NCI-H446 treated with DMSO at 0.1 percent for 48 hours (cell line): ENCODE measurements at places on chromosomes 5 and 9.

- DNase-seq: no peak
These were observed 3.9 kb downstream of the SPARC start for GRCh38 chr5:151682751-151683331.

- no peak for DNase-seq
These were observed 504.4 kb upstream of the WWC1 start for GRCh38 chr5:167786871-167787578.

GRCh38 chr5:179387151-179388110 lies 42.2 kb upstream of the ADAMTS2 start:
- no peak for DNase-seq

DNA sequence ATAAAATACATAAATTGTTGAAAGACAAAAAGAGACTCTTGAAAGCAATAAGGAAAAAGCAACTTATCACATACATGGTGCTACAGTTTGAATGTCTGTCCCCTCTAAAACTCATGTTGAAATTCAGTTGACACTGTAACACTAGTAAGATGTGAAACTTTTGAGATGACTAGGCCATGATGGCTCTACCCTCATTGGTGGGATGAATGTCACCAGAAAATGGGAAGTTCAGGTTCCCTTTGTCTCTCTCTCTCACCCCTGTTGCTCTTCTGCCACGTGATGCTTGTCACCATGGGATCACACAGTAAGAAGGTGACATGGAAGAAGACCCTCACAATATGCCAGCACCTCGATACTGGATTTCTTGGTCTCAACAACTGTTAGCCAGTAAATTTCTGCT lies 50.3 kb upstream of the SPTLC1 start:
- DNase-seq: no peak

DNA sequence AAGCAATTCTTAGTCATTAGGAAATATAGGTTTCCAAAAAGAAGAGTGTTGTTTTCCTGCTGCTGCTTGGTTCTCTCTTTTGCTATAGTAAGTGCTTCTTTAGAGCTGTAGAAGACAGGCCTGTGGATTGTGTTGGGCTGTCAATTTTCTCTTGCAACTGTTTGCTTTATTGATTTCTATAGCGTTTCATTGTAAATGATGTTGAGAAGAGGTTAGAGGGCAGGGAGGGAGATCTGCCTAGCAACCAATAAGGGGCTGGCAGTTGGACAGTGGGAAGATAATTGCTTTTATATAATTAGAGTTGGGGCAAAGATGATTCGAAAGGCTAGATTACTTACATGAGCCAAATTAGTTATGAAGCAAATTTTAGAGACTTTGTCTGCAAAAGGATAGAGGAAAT lies 11.1 kb downstream of the UNC13B start:
- no peak for DNase-seq

- no peak for DNase-seq
These were observed 94.7 kb downstream of the DIRAS2 start for GRCh38 chr9:90547896-90548295.

DNA sequence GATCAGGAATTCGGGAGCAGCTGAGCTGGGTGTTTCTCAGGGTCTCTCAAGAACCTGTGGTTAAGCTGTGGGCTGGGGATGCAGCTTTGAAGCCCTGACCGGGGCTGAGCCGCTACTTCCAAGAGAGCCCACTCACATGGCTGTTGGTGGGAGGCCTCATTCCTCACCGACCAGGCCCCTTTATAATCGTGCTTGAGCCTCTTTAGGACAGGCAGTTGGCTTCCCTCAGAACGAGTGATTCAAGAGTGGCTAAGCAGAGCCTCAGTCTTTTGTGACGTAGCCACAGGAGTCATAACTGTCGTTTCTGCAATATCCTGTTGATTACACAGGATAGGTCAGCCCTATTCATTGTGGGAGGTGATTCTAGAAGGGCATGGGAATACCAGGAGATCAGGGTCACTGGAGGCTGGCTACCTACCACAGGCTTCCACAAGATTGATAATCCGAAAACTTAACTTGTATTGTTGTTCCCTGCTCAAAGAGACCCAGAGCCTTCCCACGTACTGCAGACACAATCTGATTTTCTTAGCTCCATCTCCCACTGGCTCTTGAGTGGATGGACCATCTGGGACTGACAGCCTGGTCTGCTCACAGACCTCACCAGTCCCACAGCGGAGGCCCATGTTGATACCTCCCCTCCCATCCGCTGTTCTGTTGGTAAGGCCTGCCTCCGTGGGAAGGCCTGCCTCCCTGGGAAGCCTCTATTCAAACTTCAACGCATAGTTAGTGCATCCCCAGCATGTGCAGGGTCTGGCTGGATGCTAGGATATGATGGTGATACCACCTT lies 3.0 kb upstream of the ERGIC1 start:
- DNase-seq: no peak

DNA sequence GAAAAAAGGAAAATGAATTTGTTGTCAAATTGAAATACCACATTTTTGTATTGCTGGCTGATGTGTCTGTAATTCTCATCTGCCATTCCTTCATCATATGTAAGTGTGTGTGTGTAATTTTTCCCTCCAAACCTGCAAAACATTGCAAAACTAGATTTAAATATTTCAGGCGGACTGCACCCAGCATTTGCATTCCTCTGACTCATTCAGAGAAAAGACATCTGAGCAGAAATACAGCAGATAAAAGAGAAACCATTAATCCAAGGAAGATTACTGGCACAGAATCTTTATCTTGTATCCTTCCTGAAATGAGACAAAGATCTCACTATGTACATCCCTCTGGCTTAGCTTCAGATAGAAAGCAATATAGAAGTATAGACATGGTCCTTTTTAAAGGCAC lies 275.3 kb downstream of the TMEM38B start:
- no peak for DNase-seq

- no peak for DNase-seq
These were observed 19.8 kb downstream of the FAM151B start for GRCh38 chr5:80507663-80508062.

DNA sequence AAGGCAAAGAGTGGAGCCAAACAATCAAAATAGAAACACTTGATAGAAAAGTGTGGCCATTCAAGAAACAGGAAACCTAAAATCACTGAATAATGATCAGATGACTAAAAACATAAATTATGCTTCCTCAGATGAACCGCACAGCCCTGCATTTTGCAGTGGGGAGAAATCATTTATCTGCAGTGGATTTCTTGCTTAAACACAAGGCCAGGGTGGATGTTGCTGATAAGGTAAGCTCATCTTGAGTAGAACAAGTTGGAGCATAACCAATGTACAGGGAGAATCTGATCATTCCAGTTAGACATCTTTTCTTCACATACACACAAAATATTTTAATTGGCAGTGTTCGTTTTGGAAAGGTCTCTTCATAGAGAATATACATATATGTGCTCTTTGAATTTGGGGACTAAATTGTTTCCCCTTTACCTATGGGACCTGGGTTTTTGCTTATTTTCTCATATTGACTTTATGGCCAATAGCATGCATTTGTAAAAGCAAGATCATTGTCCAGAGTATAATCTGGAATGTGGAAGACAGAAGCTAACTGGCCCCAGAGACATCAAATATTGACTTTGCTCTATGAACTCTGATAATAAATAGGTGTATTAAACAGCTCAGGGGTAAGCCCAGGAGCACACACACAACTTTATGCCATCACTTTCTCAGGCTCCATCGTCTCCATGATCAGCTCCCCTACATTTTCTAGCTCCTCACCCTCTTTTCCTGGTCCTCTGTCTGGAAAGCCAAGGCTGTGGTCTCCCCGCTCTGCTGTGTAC lies 9.1 kb downstream of the ANKDD1B start:
- no peak for DNase-seq

DNA sequence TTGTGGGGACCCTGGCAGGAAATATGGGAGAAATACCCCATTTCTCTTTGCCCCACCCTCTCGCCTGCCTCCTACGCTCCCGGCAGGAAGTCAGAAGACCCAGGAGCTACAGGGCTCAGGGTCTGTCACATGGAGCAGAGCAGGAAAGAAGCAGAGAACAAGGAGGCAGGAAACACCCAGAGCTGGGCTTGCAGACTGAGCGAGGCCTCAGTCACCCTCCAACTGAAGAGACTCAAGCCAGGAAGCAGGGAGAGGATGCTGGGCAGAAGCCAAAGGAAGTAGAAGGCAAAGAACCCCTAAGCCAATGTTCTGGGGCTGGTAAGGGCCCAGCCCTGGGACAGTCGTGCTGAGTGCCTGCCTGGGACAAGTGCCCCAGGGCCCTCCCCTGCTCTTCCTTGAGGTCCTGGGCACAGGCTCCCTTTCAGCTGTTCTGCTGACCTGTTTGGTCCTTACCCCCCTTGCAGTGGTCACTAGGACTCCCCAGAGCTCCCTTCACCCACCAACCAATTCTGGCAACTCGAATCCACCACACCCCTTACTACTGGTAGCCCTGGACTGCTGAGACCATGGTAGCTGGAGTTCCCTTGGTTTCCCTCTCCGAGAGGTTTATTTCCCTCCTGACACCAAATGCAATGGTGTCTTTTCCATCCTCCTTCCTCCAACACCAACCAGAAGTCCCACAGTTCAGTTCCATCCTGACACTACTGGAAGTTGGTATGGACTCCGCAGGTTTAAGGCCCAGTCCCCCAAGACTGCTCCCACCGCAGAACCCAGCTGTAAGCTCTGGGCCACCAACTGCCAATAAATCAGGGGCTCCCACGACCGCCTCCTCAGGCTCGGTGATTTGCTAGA lies 157.5 kb downstream of the COL23A1 start:
- no peak for DNase-seq

DNA sequence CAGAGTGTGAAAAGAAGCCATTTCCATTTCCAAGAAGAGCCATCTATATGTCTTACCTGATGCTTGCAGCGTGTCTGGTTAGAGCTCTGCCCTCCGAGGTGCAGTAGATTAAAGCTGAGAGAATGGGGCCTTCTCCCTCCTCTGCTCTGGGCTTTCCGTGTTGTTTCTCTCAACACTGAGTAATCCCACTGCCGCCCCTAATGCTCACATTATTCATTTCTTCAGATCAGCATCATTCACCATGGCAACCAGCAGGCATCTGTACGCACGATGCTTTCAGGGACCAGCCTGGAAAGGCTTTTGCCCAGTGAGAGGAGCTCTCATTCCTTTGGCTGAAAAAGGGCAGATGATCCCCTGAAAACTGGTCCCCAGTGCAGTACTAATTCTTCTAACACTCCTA lies 79.6 kb downstream of the CYFIP2 start:
- no peak for DNase-seq

DNA sequence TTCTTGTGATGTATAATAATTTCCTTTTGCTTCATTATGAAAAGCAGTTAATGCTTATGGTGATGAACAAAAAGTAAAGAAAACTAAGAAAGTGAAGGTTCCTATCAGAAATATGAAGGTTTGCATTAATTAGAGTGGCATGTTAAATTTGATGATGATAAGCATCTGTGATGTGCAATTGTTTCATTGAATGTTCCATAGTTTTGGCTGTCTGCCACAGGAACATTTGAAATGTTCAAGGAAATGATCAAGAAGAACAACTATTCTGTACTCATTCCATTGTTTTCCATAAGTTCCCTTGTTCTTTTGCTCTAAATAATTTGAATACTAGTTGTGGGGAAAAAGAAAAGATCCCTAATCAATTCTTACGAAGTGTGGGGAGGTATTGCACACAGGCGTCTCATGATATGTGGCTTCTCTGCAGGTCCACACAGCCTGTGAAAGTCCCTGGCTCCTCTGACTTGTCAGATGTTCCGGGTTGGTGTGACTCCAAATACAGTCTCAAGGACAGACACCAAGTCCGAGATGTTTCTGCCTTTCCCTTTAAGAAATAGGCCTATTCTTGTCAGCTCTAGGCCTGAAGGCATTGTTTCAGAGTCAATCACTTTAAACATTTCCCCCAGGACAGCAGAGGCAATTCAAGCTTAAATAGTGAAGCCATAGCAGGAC lies 152.6 kb upstream of the MAST4 start:
- no peak for DNase-seq

DNA sequence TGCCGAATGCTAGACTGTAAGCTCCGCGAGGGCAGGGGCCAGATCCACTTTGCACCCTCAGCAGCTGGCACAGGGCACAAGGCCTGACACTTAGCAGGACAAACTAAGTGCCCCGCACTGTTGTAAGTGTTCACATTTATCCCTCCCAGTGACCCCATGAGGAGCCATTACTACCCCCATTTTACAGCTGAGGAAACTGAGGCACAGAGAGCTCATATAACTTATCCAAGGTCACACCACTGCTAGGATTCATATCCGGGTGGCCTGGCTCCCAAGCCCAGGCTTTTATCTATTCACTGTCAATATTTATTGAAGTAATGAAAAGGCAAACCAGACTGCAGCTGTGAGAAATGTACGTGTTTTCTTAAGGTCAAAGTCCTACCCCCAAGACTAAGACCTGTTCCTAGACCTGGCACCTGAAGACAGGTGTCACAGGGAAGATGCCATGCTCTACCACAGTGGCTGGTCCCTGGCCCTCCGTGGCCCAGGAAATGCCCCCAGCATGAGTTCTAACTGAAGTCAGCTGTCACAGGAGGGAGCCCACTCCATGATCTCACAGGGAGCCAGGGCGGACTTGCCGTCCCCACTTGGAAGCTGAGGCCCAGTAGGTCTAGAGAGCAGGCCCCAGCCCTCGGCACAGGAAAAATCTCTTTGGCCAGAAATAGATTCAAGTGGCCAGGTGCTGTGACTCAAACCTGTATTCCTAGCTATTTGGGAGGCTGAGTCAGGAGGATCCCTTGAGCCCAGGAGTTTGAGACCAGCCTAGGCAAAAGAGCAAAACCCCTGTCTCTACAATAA lies 74.7 kb upstream of the IL17B start:
- no peak for DNase-seq

DNA sequence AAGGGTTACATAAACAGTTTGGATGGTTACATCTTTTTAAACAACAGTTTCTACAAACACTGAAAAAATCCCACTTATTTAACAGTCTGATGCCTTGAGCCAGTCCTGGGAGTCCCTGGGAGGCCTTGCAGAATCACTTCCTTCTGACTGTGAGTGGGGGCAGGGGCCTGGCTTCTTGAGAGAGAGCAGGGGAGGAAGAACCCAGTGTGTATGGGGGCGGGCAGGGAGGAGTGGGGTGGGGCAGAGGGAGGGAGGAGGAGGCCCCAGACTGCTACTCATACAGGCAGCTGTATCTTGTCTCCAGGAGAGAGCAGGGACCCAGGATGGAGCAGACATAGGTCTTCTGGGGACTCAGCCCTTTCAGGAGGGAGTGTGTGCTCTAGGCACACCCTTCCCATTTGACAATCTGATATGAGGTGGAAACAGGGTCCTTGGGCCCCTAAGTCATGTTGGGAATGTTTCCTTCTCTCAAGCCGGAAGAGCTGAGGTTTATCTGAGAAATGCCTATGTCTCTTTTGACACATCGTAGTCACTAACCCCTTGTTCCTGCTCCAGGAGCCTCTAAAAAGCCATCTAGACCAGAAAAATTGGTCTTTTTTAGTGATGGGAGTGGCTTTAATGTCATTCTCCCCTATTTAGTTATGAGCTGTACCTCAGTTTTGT lies 52.8 kb downstream of the IRF1 start:
- DNase-seq: no peak

- DNase-seq: no peak
These were observed 15.8 kb upstream of the CACFD1 start for GRCh38 chr9:133443982-133444381.

- no peak for DNase-seq
These were observed 72.0 kb downstream of the FAM78A start for GRCh38 chr9:131204285-131204684.
